ENCODE measurements at places on chromosomes 13 and 19.

DNA sequence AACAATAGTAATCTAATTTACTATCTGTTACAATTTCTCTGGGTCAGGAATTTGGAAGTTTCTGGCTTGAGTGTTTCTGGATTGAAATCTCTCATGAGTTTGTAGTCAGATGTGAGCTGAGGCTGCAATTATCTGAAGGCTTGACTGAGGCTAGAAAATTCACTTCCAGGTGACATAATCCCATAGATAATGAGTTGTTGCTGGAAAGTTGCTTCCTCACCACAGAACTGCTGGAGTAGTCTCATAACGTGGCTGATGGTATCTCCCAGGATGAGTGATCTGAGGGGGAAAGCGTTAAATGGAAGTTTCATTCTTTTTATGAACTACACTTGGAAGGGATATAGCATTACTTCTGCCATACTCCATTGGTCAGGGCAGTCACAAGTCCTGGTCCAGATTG lies 15.3 kb upstream of the FPR3 start:
- no peak for DNase-seq

DNA sequence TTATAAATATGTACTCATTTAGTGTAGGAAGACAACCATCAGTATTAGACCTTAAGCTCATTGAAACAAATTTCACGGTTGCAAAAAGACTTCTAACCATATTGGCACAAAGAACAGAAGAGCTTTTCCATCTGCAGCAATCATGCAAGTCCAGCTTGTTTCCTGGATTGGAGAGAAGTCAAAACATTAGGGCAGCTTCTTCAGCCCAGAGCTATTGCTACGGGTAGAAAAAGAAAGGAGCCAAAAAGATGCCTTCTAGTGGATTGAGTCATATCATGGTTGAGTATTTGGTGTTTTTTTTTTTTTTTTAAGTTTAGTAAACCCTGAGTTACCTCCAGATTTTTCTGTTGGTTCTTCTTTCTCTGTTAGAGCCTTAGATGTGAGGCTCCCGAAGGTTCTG lies 99.8 kb downstream of the WDFY2 start:
- DNase-seq, result no peak

- no peak for DNase-seq
Observed at GRCh38 chr19:17772172-17772571, 20.9 kb downstream of the FCHO1 start.

- peak; percentile 75 for DNase-seq
Observed at GRCh38 chr13:73040968-73041596, 17.7 kb upstream of the KLF5 start.

GRCh38 chr13:77751513-77752456 lies 54.3 kb downstream of the SLAIN1 start:
- DNase-seq, result peak; percentile 35

- no peak for DNase-seq
Observed at GRCh38 chr13:94431574-94431973, 47.9 kb downstream of the DCT start.

DNA sequence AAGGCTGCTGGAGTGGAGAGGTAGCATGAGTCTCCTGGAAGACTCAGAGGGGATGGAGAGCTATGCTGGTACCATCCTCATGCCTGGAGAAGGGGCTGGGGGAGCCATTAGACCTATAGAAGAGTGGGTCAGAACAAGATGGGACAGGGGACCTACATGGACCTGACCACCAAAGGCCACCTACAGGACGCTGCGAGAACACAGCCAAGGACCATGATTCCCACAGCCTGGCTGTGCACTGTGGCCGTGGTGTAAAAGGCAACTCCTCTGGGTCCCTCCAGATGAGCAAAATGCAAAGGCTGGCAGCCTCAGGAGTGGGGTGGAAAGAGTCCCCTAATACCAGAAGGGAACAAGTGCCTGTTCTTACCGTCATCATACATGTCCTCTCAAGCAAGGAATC lies 216.2 kb downstream of the SLC7A1 start:
- no peak for DNase-seq

- DNase-seq, result no peak
Observed at GRCh38 chr13:31424130-31424729, 224.5 kb downstream of the B3GLCT start.

GRCh38 chr19:29528946-29529645 lies 3.3 kb downstream of the VSTM2B start:
- no peak for DNase-seq

- DNase-seq, result no peak
Observed at GRCh38 chr19:43229315-43229714, 23.9 kb upstream of the PSG4 start.

DNA sequence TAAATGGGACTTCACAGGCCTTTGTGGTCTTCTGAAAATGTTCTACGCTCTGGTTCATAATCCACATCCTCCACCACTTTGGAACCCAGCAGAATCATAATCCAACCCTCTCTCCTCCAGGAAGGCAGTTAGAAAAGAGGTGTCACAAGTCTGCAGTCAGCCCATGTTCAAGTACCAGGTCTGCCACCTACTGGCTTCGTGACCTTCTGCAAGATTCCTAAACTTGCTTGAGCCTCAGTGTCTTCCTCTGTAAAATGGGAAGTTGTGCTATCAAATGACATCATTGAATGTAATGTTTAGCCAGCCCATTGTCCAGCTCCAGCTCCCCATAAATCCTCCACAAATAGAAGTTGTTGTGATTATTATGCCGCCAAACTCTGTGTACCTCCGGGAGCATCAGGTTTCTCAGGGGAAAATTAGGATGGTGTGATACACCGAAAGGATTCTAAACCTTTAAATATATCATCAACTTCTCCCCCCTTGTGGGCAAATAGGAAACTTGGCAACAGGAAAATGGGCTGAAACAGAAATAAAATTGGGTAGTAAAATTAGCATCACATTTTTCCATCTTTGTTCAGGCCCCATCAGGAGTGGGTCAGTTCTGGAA lies 109.7 kb downstream of the NUFIP1 start:
- no peak for DNase-seq

- DNase-seq, result no peak
Observed at GRCh38 chr19:44955505-44956439, 592 bp downstream of the CLPTM1 start.
